ENCODE measurements at places on chromosomes 6 and 20.

DNA sequence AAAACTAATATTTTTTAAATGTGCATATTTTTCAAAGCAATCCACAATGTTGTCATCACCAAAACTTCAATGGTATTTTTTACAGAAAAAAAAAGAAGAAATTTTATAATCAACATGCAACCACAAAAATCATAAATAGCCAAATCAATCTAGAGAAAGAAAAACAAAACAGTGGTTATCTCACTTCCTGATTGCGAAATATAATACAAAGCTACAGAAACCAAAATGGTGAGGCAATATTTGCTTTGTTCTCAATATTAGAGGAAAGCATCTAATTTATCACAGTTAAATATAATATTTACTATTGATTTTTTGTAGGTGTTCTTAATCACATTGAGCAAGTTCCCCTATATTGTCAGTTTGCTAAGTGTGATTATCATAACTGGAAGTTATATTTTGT is 720.7 kb upstream of the ADGRB3 start:
- DNase-seq: no peak

GRCh38 chr6:166563805-166564204 is 22.7 kb downstream of the RAMACL start:
- no peak for DNase-seq

- no peak for DNase-seq
Observed at GRCh38 chr6:37897321-37897720, 77.8 kb downstream of the ZFAND3 start.

DNA sequence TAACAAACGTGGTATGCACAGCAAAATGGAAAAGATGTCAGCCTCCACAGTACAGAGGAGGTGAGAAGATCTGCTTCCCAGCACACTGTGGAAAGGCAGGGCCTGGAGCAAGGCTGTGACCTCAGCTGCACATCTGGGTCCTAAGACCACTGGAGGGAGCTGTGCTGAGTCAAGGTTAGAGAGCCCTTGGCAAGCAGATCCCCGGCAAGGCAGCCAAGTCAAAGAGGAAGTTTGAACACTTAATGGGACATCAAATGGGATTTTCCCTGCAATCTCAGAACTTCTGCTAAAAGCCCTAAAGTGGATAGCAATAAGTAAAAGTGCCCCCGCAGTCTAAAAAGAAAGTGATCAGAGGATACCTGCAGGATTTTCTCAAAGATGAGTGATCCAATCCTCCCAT is 39.5 kb downstream of the UNC5CL start:
- peak; percentile 88 for DNase-seq

All from muscle of leg (tissue), 16 donors.